ENCODE measurements at places on chromosomes 4 and X.

DNA sequence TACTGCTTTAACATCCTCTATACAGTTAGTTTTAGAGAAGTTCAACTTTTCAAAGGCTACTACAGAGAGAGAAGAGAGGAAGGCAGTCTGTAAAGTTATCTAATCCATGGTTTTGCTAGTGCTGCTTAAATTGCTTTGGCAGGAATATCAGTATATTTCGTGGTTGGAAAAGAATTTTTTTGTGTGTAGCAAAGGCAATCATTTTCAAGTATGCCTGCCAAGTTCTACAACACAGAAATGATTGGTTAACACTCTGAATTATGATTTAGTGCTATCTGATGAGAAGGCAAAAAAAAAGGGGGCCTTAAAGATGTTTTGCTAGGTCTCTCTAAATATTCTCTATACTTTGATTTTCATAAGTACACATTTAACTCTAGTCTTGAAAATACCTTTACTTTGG, 133.1 kb downstream of the JADE1 start:
- DNase-seq: no peak

DNA sequence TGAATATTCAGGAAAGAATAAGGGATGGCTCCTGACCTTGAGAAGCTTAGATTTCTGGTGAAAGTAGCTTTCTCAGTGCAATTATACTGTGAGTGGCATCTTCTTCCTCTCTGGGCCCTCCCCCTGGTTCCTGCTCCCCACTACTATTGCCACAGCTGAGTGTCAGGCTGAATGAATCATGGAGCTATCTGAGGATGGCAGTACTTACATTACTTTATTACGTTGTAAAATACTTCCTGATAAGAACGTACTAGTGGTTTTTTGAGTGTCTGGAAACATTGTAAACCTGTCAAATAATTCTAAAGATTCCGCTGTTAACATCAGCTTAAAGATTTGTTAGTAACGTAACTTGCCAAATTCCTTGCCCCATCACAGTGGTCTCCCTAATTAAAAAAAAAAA, 36.2 kb downstream of the ARHGAP10 start:
- DNase-seq: no peak

- DNase-seq: no peak
These were observed 47.8 kb upstream of the CLNK start for GRCh38 chr4:10732235-10732913.

DNA sequence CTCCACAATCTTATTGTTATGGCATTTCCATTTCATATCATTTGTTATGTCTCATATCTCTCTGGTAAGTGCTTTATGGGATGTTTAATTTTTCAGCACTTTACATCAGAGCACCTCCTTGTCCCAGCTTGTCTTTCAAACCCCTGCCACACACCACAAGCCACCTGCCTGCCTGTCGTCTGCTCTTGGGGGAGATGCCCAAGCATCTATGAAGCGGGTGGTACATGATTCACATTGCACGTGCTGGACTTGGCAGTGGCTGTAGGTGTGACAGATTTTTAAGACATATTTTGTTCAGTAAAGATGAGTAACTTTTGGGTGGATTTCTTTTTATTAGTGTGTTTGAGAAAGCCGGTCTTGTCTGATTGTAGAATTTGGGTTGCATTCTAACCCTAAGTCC, 14.2 kb upstream of the SPATA4 start:
- DNase-seq: no peak

DNA sequence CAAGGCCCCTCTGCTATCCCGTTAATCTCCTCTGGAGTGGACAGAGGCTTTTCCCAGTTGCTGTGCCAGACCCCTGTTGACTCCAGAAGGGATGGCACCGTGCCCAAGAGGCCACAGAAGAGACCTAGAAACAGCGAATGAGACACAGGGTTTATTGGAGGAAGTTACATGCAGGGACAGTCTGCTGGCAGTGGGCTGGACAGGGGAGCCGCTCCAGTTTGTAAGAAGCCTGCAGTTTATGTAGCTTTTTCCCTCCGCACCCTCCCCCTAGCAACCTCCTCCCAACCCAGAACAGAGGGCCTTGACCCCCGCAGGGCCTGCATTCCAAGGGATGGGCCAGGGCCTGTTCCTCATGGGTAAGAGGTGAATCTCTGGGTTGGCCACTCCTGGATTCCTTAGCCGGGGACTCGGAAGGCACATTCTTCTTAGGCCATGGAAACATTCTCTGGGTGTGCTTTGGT, 216.8 kb upstream of the PSAPL1 start:
- no peak for DNase-seq

DNA sequence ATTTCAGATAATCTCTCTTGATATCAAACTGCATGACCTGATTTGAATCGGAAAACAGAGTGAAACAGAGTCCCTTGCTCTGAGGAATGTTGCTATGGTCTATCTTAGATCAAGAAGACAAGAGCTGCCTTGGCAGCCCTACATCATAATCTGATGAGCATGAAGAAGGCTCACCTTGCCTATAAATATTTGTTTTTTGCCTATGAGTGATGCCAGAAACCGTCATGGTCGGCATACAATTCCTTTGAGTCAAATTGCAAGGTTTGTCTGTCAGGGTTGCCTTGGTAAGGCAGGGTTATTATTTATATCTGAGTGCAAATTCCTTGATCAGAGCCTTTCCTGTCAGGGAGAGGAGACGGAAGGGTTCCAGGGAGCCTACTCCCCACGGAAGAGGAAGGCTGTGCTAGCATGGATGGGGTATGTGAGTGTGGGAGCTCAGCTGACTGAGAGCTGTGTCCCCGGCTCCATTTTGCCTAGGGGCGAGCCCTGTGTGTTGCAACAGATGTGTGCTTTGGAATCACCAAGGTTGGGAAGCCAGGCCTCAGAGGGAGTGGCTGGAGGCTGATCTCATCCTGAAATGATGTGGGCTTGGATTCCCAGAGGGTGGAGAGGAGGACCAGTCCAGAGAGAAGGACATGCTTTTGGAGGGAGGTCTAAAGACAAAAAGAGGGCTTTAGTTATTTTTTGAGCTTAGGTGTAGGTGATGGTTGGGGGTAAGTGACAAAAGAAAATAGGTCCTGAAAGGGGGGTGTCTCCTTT, 43.6 kb downstream of the RTL9 start:
- no peak for DNase-seq

DNA sequence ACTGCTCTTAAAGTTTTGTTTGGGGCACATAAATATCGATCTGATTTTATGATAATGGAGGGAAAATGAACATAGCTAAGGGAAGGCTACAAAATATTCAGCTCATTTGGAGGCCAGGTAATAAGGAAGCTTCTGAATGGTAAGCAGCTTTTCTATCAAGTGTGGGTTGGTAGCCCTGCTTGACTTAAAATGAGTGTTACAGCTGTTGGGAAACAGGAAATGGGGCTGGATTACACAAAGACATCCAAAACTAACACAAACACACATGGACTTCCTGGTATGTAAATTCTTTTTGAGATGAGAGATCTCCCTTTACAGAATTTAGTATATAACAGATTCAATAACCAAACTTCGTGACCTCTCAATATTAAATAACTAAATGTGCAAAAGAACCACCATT, 58.0 kb downstream of the FGF16 start:
- DNase-seq: no peak

DNA sequence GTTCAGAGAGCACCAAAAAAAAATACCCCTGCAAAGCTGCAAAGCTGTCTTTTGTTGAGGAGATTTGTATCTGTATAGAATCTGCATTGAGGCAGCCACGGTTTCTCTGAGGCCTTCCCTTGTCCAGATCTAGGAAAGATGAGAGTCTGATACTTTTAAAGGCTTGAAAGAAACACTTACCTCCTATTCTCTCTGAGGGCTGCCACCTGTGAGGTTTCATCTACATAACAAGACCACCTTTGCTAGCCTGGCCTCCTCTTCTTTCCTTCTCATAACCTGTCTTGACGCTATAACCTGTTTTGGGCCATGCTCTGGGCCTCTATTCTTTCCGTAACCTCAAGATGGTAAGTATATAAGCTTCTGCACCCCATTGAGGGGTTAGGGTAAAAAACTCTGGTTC, 779.6 kb upstream of the HTR2C start:
- no peak for DNase-seq

- DNase-seq: no peak
These were observed 89.4 kb downstream of the FTHL17 start for GRCh38 chrX:30982467-30982866.

GRCh38 chr4:97866821-97867556, 276.3 kb downstream of the STPG2 start:
- no peak for DNase-seq
